ENCODE measurements at places on chromosomes 3 and 15.
A peak's percentile ranks its signal among the peaks of the same experiment; 100 is the strongest.

- DNase-seq, result no peak
These were observed 49.3 kb upstream of the SCN5A start for GRCh38 chr3:38698760-38699159.

DNA sequence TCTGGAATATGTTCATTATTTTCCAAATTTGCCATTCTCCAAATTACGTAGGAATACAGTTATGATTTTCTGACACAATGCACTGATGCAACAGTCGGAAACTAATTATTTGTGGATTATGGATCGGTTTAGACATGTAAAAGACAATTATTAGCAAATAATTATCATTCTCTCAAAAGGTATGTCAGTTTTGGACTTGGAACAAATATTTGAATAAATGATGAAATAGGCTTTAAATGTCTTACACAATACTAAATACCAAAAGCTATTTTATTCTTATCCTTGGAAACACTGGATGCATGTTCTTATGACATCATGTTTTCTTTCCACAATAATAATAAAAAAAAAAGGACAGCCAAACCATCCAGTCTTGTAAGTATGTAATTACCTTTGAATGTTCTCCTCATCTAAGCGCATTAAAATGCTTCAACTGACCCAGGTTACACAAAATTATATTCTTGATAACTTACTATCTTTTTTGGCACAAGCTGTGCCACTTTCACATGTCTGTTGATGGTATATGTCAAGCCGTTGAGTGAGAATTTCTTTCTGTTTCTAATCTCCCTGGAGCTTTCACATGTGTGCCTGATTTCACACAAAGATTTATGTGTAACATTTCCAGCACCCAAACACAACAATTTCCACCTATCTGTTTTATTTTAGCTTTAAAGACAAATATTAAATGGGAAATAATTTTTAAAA lies 238.5 kb upstream of the ZNF385D start:
- DNase-seq, result no peak

DNA sequence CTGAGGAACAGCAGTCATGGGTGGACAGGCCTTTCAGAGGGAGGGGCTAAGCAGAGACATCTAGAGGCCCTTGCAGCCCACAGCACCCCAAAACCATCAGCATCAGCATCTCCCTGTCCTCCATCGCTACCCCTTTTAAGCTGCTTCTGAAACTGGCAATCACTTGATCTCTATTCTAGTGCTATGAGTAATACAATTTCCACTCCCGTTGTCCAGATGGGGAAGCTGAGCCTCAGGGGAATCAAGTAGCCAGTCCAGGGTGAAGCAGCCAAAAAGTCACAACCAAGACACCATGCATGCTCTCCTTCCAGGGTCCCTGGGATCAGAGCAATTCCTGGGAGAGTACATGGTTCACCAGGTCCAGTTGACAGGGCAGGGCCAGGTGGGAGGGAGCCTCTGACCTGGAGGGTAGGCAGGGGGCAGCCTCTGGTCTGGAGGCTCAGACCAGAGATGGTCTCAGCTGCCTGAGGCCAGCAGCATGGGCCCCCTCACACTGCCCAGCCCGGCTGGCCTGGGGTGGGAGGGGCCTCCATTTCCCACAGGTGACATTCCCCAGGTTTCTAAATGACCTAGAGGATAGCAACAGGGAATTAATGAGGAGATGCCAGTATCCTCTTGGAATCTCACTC lies 30.0 kb downstream of the KLHL25 start:
- no peak for DNase-seq

DNA sequence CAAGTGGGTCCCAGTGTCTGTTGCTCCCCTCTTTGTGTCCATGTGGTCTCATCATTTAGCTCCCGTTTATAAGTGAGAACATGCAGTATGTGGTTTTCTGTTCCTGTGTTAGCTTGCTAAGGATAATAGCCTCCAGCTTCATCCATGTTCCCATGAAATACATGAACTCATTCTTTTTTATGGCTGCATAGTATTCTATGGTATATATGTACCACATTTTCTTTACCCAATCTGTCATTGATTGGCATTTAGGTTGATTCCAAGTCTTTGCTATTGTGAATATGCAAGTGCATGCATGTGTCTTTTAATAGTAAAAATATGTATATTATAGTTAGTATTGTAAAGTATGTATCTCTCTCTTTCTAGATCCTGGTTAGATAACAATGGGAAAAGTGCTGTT lies 53.9 kb downstream of the TCAIM start:
- no peak for DNase-seq

DNA sequence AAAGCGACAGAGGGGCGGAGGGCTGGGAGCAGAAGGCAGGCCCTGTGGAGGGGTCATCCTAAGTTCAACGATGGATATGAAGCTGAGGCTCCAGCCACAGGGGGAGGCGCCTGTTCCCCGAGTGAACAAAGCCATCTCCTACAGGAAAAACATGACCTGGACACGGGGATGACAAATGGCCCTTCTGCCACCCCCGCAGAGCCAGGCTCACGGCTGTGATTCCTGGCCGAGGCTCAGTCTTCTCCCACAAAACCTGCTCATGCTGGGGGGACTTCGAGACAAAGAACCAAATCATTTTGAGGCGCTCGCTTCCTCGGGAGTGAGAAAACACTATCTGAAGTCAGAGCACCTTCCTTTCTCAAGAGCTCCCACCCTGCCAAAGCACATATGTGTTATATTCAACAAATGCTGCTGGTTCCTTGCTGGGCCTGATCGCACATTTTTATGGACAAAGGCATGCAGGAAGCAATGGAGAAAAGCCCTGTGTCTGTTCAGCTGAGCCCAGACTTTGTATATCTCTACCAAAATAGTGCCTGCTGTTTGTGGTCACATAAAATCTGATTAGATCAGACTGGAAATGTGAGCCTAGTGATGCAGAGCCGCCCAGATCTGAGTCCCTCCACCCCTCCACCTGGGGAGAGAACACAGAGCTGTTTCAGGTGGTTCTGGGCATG lies 5.6 kb downstream of the RBP1 start:
- DNase-seq, result no peak

DNA sequence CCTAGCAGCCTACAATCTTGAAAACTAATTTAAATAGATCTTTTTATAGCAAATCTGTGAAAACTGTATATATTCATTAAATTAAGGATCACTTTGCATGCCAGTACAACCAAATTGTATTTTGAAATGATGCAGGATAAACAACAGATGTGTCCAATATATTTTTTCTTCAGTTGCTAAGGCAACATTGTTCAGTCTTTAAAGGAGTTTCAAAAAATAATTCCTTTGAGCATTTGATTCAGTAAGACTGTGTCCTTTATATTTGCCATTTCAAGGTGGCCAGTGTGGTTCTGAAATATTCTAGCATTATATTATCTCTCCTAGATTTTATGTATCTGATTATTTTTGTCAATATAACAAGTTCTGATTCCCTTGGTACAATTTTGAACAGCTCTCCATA lies 254.7 kb downstream of the PLOD2 start:
- no peak for DNase-seq

DNA sequence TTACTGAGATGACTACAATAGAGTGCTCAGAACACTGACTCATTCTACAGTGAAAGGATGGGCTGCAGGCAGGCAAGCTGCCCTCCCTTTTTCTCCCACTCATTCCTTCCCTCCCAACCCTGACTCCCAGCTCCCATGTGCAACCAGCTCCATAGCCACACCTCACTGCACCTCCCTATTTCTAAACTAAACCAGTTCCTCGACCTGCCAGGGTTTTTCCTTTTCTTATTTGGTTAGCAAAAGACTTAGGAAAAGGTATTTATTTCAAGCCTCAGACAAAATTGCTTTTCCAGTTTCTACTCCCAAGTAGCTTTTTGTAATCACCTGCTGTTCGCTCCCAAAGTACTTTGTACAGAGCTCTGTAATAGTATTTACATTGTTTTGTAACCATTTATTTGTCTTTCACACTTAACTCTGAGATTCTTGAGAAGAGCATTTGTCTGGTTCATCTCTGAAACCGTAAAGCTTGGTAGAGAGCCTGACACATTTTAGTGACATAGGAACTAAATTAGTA lies 2.2 kb downstream of the AADAC start:
- DNase-seq, result no peak

DNA sequence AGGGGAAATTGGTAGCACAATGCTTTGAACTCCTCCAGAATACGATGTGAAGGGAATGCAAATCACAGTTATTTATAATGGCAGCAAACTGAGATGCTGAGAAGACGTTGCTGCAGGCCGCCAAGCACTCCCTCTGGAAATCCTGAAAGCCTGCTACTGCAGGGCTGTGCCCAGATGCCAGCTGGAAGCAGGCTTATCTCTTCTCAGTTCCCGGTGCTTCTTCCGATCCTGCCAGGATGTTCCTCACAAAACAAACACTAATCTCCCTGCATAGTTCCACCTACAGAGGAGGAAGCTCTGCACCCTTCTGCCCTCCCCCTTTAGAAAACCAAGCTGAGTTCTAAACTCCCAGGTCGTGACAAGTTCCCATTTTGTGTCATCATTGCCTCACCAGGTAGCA lies 201.7 kb upstream of the BCL6 start:
- no peak for DNase-seq

DNA sequence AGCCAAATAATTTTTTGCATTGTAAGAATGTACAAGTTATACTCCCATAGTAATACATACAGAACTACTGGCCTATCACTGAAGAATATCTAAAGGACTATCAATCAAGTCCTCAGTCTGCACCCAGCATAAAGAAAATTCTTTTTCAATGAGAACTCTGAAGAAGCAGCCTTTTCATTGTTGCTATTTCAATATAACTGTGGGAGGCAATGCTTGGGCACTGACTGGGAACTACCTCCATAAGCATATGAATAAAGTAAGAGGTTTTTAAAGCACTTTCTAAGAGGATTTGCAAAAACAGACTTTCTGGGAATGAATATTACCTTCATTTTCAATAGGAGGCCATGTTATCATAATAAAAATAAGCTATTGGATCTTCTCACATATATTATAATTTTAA lies 24.6 kb upstream of the NECTIN3 start:
- no peak for DNase-seq

DNA sequence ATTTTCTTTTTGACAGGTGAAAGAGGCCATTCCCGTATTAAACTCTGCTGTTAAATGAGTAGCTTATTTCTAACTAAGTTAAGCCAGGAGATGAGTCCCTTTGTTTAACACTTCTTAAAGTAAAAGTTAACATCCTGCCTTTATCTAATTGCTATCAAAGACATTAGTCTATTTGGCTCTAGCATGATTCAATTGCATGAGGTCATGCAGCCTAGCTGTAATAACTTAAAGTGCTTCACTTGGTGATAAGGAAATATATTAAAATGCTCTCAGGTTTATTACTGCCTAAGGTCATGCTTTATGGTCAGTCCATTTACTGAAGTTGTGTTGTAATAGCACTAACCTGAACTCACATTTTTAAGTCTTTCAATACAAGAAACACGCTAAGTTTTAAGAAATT lies 82.3 kb upstream of the MLF1 start:
- no peak for DNase-seq

DNA sequence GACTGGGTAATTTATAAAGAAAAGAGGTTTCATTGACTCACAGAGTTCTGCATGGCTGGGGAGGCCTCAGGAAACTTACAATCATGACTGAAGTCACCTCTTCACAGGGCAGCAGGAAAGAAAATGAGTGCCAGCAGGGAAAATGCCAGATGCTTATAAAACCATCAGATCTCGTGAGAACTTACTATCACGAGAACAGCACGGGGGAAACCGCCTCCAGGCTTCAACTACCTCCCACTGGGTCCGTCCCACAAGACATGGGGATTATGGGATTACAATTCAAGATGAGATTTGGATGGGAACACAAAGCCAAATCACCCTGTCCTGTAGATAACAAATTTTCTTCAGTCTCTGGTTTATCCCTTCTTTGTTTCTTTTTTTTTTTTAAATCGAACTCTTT lies 31.0 kb upstream of the AVEN start:
- no peak for DNase-seq

- no peak for DNase-seq
These were observed 4.2 kb downstream of the HHATL start for GRCh38 chr3:42698216-42698910.

DNA sequence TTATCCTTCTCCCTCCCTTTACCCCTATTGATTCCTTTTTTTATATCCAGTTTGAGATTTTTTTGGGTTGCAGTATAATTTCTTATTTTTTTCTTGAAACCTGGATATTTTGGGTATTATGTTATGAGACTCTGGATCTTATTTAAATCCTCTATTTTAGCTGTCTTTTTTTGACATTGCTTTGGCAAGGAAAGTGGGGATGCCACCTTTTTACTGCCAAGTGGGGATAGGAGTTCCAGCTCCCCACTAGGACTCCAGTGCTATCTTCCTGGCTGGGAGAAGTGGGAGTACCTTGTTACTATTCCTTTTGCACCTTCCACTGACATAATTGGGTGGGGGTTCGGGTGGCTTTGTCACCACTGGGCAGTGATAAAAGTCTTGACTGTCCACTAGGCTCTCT lies 87.9 kb downstream of the SATB1 start:
- no peak for DNase-seq

GRCh38 chr3:178406206-178406605 lies 130.0 kb upstream of the KCNMB2 start:
- DNase-seq, result no peak

- no peak for DNase-seq
These were observed 97.1 kb upstream of the PLSCR5 start for GRCh38 chr3:146702237-146702636.

DNA sequence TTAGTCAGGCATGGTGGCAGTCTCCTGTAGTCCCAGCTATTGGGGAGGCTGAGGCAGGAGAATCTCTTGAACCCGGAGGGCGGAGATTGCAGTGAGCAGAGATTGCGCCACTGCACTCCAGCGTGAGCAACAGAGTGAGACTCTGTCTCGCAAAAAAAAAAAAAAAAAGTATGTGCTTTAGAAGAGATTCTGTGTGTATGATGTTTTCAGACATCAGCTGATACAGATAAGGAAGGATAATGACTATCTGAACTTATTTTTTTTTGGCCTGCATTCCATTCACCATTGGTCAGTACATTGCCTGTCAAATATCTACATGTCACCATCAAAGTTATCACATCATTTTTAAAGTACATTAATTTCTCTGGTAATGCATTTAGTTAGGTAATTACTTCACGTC lies 17.4 kb downstream of the C3orf38 start:
- DNase-seq, result no peak

- DNase-seq, result peak; percentile 30
These were observed 333.9 kb downstream of the PTPRG start for GRCh38 chr3:61894988-61895935.

GRCh38 chr15:74221399-74222239 lies 14.5 kb upstream of the CCDC33 start:
- DNase-seq, result no peak

- no peak for DNase-seq
These were observed 328.5 kb upstream of the GOLIM4 start for GRCh38 chr3:168424059-168424734.
